ENCODE measurements at places on chromosomes 6 and 20.

GRCh38 chr6:69398729-69399128 is 398.1 kb downstream of the LMBRD1 start:
- DNase-seq: no peak

DNA sequence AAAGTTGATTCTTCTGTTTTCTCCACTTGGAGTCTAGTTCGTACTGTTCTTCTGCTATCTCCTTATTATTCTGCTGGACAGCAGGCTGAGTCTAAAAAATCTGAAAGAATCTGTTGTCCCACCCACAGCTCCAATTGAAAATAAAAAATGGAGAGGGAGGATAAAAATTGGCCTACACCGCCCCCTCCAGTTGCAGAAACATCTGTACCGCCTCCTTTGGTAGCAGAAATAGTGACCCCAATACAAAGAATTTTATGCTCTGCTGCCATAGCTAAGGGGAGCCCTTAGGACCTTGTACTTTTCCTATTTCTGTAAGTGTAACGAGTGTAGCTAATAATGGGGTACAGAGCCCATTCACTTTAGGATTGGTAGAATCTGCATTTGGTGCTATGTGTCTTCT is 4.9 kb upstream of the FKBP1A start:
- DNase-seq: no peak

GRCh38 chr6:27810768-27811450 is 101.3 kb downstream of the OR2B2 start:
- DNase-seq: no peak

DNA sequence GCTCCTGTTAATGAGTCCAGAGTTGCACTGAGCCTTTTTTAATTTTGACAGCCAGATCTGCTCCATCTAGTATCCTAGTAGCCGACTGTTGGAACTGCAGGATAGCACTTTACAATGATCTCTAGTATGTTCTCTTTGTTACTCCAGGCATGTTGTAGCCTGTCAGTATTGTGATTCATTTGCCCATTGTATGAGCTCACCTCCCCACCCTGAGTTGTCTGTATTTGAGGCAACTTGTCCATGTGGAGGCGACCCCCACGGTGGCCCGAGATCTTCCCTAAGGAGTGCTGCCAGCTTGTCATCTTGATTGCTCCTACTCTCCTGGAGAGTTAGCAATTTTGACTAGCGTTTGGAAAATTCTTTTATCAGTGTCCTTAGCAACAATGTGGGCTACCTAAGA is 67.2 kb downstream of the DHX35 start:
- no peak for DNase-seq

GRCh38 chr6:22737331-22737730 is 168.0 kb downstream of the HDGFL1 start:
- no peak for DNase-seq

DNA sequence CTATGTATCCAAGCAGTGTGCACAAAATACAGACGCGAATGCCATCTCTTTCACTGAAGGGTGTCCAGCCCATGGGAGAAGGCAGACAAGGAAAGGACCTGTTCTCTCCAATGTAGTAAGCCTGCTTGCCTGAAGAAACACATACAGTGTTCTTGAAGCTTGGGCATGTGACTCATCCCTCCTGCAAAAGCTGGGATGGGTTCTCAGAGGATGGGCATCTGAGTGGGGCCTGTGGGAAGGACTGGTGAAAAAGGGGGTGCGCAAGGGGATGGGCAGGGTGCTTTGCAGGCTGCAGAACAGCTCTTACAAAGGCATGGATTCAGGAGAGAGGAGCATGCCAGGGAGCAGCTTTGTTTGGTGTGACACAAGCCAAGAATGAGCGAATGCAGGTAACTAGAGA is 128.1 kb downstream of the FYN start:
- DNase-seq: no peak

DNA sequence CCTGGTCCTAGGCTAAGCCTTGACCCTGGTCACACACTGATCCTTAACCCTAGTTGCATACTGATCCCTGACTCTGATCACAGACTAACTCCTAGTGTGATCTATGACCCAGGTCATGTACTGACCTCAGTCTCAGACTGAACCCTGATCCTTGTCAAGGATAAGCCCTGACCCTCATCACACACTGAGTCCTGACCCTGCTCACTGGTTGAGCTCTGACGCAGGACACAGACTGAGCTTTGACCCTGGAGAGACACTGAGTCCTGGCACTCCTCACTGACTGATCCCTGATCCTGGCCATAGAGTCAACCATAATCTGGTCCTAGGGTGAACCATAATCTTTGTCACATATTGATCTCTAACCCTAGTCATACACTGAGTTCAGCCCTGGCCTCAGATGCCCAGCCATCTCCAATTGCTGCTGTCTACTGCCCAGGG is 37.9 kb downstream of the KCNB1 start:
- no peak for DNase-seq

- no peak for DNase-seq
Observed at GRCh38 chr6:124434421-124434820, 527.8 kb upstream of the RNF217 start.

GRCh38 chr6:17884498-17885478 is 102.6 kb downstream of the KIF13A start:
- DNase-seq: no peak

DNA sequence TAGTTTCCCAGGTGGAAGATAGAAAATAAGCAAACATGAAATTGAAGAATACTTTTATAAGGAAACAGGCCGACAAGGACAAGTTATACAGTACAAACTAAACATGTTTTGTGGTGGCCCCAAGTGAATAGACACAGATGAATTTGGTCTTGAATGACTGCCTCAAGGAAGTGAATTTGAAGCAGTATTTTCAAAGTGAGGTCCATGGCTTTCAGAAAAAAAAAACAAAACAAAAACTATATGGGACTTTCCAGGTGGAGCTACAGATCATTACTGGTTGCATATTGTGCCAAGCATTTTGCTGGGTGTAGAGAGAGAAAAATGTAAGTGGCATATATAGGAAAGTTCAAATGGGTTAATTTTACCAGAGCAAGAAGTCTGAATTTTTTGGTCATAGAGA is 68.8 kb downstream of the CYB5R4 start:
- DNase-seq: no peak

GRCh38 chr20:57594092-57594951 is 25.9 kb downstream of the ZBP1 start:
- no peak for DNase-seq

DNA sequence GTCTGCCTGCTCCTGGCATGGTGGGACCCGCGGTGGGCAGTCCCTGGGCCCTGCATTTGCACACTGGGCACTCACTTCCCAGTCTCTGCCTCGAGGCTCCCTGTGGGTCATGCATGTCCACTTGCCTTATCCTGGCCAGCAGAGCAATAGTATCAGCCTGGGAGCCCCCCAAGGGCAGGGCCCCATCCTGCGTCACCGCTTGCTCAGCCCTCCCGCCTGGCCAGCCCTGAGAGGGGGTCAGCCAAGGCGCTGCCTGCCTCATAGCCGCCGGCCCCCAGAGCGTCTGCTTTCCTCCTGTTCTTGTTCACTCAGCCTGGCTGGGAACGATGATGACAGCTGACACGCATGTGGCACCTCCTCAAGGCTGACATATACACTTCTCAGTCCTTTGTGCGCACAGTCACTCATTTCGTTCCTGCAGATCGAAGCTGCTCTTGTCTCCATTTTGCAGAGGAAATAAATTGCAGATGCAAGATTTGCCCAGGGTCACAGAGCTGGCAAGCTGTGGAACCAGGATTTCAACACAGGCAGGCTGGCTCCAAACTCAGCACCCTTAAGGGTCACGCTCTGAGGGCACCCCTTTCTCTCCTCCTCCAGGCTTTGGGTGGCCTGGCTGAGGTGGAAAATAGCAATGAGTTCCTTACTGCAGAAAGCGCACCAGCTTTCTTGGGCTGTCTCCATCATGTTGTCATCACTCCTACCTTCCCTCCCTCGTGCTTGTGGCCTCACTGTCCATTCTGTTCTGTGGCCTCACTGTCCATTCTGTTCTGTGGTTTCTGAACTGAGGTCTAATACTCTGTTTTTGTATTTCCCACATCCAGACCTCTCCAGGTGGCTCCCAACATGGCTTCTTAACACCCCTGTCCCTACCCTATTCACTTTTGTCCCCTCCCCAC is 17.2 kb downstream of the KCNK17 start:
- no peak for DNase-seq

GRCh38 chr20:19920381-19921138 is 96.6 kb upstream of the NAA20 start:
- DNase-seq: no peak

- DNase-seq: no peak
Observed at GRCh38 chr20:45238139-45238538, 16.2 kb downstream of the SLPI start.

DNA sequence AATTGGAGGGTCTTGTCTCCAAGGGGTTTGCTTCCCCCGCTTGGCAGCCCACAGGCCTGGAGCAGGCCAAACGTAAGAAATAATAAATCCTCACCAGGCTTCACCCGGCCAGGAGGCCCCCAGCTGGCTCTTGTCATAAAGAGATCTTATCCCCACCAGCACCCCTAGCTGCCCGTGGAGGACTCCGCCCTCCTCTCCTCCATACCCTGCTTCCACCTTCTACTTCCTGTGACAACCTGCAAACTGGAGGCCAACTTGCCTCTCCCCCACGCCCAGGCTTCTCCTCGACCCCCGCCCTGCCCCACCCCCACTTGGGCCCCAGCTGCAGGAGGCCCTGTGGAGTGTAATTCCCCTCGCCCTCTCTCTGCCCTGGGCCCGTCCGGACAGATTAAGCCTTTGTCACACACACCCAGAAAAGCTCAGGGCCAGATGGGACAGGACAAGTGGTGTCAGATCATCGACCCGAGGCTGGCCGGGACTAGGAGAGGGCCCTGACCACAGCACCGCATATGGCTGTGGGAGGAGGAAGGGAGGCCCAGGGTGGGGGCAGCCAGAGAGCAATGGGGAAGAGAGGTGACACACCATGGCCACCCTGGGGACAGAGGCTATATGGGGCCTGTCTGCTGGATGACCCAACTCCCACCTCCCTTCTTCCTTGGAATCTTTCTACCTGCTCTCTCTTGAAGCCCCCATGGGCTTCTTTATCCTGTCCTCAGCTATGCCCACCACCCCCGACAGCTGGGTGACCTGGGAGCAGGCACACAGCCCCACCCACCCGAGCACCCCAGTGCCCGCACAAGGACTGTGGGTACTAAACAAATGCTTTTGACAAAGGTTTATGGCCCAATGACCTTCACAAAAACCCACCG is 3.9 kb downstream of the NOL4L start:
- DNase-seq: no peak

GRCh38 chr6:27237089-27237803 is 10.3 kb upstream of the PRSS16 start:
- DNase-seq: peak; percentile 68

- no peak for DNase-seq
Observed at GRCh38 chr6:62746968-62747367, 460.9 kb upstream of the KHDRBS2 start.

GRCh38 chr20:10758446-10758845 is 84.6 kb upstream of the JAG1 start:
- no peak for DNase-seq

- DNase-seq: no peak
Observed at GRCh38 chr6:31661262-31662123, 915 bp upstream of the C6orf47 start.

GRCh38 chr6:26056583-26057350 is 30.5 kb upstream of the HFE start:
- no peak for DNase-seq

DNA sequence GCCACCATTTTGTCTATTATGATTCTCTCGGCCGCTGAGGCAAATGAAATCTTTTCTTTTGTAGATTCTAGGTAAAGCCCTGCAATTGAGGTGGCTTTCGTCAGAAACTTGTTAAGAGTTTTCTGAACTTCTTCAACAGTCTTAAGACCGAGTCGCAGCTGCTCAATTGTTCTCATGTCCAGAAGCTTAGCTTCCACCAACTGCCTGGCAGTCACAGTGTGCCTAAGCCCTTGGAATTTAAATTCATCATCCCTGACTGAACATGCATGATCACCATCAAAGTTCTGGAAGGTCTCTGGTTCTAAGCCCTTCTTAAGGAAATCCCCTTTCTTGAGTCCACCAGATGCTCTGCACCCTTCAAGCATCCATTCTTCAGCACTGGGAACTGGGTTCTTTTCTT is 25.7 kb downstream of the DST start:
- no peak for DNase-seq

- DNase-seq: no peak
Observed at GRCh38 chr6:72968704-72969103, 256.6 kb downstream of the KHDC1L start.

GRCh38 chr6:21005816-21006570 is 471.7 kb downstream of the CDKAL1 start:
- no peak for DNase-seq

- DNase-seq: no peak
Observed at GRCh38 chr20:34082232-34082887, 29.7 kb downstream of the EIF2S2 start.

- no peak for DNase-seq
Observed at GRCh38 chr20:10828180-10828579, 154.4 kb upstream of the JAG1 start.

- DNase-seq: no peak
Observed at GRCh38 chr6:124400261-124400999, 561.8 kb upstream of the RNF217 start.

GRCh38 chr6:23414051-23414445 is 712.0 kb upstream of the NRSN1 start:
- DNase-seq: no peak

DNA sequence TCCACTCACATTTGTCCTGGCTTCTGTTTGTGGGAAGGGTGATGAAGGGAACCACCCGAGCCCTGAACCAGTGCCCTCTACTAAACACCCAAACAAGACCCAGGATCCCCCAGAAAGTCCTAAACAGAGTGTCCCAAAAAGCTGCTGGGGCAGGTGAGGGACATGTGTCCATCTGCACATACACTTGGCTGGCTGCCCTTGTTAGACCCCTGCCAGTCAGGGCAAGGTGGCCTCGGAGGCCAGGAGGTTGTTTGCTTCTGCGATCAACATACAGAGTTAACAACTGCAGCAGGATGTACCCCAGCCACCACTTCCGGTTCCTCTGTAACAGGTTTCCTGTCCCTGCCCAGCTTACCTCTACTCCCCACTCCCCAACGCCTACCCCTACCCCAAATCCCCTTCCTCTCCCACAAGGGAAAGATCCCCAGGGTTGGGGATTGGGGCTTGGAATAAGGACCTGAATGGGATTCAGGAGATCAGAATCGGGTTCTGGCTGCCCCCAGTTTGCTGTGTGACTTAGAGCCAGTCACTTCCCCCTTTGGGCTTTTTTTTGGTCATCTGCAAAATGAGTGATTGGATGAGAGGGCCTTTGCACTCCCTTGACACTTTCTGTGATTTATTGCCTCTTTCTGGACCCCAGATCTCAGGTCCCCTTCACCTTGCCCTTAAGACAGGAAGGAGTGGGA is 13.9 kb downstream of the DEF6 start:
- DNase-seq: no peak

DNA sequence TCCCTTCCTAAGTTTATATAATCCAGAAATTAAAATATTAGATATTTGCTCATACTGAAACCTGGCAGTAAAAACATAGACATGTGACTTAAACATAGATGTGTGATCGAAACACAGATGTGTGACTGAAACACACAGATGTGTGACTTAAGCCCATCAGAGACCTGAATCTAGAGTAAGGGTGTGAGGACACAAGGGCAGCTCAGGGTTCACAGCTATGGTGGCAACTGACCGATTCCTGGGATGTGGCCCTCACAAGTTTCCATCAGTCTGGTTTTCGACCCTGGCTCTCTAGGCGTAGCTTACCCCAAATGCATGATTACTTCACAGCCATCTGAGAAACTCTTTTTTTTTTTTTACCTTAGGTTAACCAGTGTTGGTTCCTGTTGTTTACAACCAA is 137.0 kb downstream of the NRN1 start:
- DNase-seq: no peak

- DNase-seq: no peak
Observed at GRCh38 chr20:38046572-38046971, 13.0 kb downstream of the RPRD1B start.

GRCh38 chr20:3798373-3798768 is 2.3 kb downstream of the CDC25B start:
- no peak for DNase-seq

All from stimulated activated CD4-positive, alpha-beta T cell treated with anti-CD3 and anti-CD28 coated beads, TNF-alpha, amount 100 ng/mL, for 24 hours (primary cell).